Smooth muscle cell of bladder (primary cell): ENCODE measurements at places on chromosomes 11 and 22. TPM values are rescaled to one million over a fixed set of nuclear protein-coding genes. Genes with fewer than 3 reads are reported as not detected.

CDC42BPG gene
- total RNA-seq, result under 0.01 TPM in 2 replicates

PGR gene
- under 0.01 TPM in 2 replicates for total RNA-seq

TALDO1 gene
- 228 and 306 TPM in 2 replicates for total RNA-seq

GTSE1 gene
- total RNA-seq, result 0.57 and 0.65 TPM in 2 replicates

NECTIN1 gene
- 2.8 and 3.0 TPM in 2 replicates for total RNA-seq

TCN1 gene
- not detected in 2 replicates for total RNA-seq

CASTOR1 gene
- 4.8 and 7.4 TPM in 2 replicates for total RNA-seq

GPR83 gene
- total RNA-seq, result under 0.01 TPM in 1 of 2 replicates, not detected in the other

OR2D2 gene
- 0.14 and 0.18 TPM in 2 replicates for total RNA-seq

KRTAP5-9 gene
- not detected in 2 replicates for total RNA-seq

TRIM51 gene
- total RNA-seq, result not detected in 2 replicates

MYRF gene
- total RNA-seq, result under 0.01 and 0.65 TPM in 2 replicates

CCDC85B gene
- total RNA-seq, result 32.4 and 49.1 TPM in 2 replicates

AQP11 gene
- total RNA-seq, result 2.8 and 6.0 TPM in 2 replicates

SPON1 gene
- 18.3 and 30.8 TPM in 2 replicates for total RNA-seq

DRICH1 gene
- total RNA-seq, result 0.37 TPM in 1 of 2 replicates, not detected in the other

SAA1 gene
- total RNA-seq, result 0.37 TPM in 1 of 2 replicates, not detected in the other

CYTH4 gene
- total RNA-seq, result 0.09 and 0.43 TPM in 2 replicates

POU2AF2 gene
- not detected in 2 replicates for total RNA-seq

PLAAT2 gene
- 0.18 TPM in 1 of 2 replicates, not detected in the other for total RNA-seq

MGAT3 gene
- total RNA-seq, result under 0.01 and 0.09 TPM in 2 replicates

PARVG gene
- total RNA-seq, result not detected in 2 replicates

CCDC87 gene
- total RNA-seq, result 0.14 and 0.28 TPM in 2 replicates

KIRREL3 gene
- 0.28 and 1.5 TPM in 2 replicates for total RNA-seq

NRIP3 gene
- total RNA-seq, result 7.0 and 8.0 TPM in 2 replicates

MRGPRE gene
- total RNA-seq, result not detected in 2 replicates

LARGE2 gene
- total RNA-seq, result 0.09 TPM in 1 of 2 replicates, not detected in the other

CCDC89 gene
- 3.3 and 4.3 TPM in 2 replicates for total RNA-seq

ALDH3B2 gene
- not detected in 2 replicates for total RNA-seq

ADM gene
- 177 and 267 TPM in 2 replicates for total RNA-seq

HSD17B12 gene
- 74.6 and 79.2 TPM in 2 replicates for total RNA-seq

ABCC8 gene
- not detected in 2 replicates for total RNA-seq

GLB1L3 gene
- total RNA-seq, result not detected in 2 replicates

GNAZ gene
- 3.4 and 3.7 TPM in 2 replicates for total RNA-seq

APBB1 gene
- 45.8 and 46.4 TPM in 2 replicates for total RNA-seq

KCNE3 gene
- 5.5 and 18.1 TPM in 2 replicates for total RNA-seq

LDHAL6A gene
- total RNA-seq, result not detected in 2 replicates

FAM111A gene
- 32.3 and 40.8 TPM in 2 replicates for total RNA-seq

PPFIA1 gene
- total RNA-seq, result 34.8 and 45.9 TPM in 2 replicates

FGF3 gene
- total RNA-seq, result not detected in 2 replicates

GGTLC2 gene
- total RNA-seq, result not detected in 2 replicates

RGL4 gene
- not detected in 2 replicates for total RNA-seq

ARHGAP42 gene
- 8.2 and 10.5 TPM in 2 replicates for total RNA-seq

NAA40 gene
- total RNA-seq, result 6.4 and 9.2 TPM in 2 replicates

MMP8 gene
- under 0.01 TPM in 1 of 2 replicates, not detected in the other for total RNA-seq
